Inflammatory macrophage (primary cell): ENCODE measurements at places on chromosomes 5 and 9.

- no peak for DNase-seq
Observed at GRCh38 chr9:13814647-13815400, 499.1 kb downstream of the NFIB start.

- DNase-seq = peak; percentile 39
Observed at GRCh38 chr9:69180670-69181069, 6.6 kb downstream of the TJP2 start.

- peak; percentile 37 for DNase-seq
Observed at GRCh38 chr5:14399054-14399692, 182.4 kb upstream of the OTULINL start.

DNA sequence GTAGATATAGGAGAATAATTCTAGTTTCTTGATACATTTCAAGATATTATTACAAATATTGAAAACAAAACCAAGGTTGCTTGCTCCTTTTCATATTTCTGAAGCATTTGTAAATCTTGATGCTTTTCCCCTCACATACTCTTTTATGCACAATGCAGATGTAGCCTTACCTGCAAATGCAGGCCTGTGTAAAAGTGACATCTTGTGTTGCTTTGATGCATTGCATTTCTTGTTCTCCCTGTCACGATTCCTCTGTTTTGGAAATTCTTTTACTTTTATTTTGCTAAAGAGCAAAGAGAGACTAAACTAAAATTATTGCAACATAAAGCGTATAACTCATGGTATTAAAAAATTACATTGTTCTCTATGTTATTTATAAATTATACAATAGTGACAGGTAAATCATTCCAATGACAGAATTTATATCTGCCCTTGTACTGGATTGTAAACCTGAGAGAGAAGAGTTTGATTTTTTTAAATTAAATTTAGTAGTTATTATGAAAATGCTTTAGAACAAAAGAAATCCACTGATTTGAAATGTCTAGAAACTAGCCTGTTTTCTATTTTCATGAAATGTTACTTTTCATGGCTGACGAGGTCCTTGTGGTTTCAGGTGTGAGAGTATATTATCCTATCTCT, 970.0 kb downstream of the MAT2B start:
- DNase-seq = peak; percentile 10

- DNase-seq = no peak
Observed at GRCh38 chr5:170446365-170446764, 57.2 kb upstream of the KCNMB1 start.

- DNase-seq = no peak
Observed at GRCh38 chr5:59185757-59186385, 603.0 kb downstream of the RAB3C start.

- DNase-seq = no peak
Observed at GRCh38 chr5:54689411-54690251, 172.1 kb downstream of the SNX18 start.

- no peak for DNase-seq
Observed at GRCh38 chr5:131735393-131735792, 61.4 kb downstream of the FNIP1 start.

GRCh38 chr9:3868012-3868411, 342.2 kb upstream of the RFX3 start:
- no peak for DNase-seq

DNA sequence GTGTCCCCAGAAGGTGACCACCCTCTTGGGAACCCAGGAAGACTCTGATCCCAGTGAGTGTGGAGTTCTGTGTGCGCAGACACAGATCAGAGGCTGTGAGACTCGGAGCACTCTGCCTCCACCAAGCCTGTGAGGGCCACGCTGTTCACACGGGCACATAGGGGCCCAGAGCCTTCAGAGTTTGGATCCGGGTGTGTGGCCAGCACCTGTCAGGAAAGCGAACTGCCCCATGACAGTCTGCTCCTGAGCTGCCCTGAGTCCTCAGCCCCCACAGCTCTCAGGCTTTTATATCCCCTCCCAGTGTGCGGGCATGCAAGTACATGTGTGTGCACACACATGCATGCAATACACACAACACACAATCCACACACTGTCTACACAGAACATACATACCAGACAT, 161.8 kb upstream of the IRX2 start:
- DNase-seq = no peak

DNA sequence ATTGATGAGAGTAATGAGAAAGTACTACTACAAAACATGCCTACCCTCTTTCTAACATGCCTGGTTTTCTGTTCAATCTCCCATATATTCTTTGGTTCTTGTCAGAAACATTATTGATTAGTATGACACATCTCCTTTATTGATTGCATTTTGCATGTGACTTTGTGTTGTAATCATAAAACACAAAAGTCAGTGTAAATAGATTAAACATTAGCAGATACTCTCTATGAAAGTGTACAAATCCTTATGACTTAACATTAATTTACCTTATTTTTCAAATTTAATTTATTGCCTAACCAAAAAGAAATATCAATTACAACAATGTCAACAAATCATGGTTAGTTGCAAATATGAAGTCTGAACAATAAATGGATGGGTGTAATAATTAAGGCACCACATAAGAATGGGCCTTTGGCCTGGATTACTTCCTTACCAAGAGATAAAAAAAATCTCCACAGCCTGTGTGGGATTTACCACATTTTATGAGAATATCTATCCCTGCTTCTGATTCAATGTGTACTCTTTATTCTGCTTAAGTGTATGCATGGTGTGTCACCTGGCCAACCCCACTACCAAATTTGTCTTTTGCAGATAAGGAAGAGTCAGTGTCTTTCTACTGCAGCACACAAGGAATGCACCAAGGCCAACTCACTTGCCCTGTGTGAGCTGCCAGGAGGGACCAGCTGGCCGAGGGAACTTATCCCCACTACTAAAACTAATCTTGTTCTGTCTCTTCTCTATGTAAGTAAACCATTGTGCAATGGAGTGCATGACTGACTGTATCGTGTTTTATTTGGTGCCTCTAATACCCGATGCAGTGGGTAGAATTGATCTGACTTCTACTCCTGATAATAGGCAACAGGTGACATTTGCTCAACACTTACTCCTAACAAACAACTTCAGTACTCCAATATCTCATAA, 1001.9 kb upstream of the CDH10 start:
- no peak for DNase-seq

GRCh38 chr5:136626531-136626930, 261.2 kb upstream of the TRPC7 start:
- no peak for DNase-seq

DNA sequence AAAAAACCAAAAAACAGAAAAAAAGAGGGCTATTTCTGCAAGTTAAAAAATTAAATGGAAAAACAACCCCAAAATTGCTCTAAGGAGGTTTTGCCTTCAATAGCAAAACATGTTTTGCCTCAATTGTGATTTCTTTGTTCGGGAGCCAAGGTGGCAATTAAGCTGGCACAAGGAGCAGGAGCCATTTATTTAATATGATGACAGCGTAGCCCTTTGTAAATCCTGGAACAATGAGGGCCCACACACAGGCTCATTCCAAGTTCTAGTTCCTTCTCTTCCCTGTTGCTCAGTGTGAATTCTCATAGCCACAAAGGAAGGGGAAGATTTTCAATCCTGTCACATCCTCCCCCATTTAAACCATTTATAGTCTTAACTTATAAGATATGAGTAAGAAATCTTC, 353.2 kb downstream of the PDE4D start:
- no peak for DNase-seq

DNA sequence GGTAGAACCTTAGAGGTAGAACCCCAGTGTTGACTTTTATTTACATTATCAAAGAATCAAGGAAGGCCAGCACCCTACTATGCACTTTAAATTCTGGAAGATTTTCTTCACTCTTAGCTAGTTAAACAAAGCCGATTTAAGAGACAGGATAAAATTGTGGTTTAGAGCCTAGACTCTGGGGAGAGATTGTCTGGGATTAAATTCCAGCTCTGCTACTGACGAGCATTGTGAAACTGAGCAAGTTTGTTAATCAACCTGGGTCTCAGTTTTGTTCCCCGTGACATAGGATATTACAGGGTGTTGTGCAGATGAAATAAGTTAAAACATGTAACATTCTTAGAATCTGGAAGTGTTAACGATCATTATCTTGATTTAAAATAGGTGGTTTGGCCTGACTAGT, 83.5 kb downstream of the FEM1C start:
- no peak for DNase-seq

DNA sequence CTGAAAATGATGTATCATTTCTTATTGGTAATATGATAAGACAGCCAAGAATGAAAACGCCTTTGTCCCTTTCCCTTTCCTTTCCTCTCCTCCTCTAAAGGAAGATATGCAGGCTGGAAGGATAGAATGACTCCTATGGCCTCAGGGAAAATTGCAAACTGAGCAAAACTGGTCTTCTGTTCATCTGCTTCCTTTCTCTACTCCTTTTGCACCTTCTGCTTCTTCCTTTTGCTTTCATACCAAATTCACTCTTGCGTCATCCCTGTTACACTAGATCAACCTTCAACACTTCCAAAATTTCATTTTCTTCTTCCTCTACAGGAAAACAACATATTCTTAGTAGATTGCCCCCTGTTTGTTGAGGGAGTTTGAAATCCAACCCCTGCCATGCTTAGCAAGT, 234.1 kb downstream of the ADAMTS6 start:
- no peak for DNase-seq

GRCh38 chr9:7234144-7234543, 476.4 kb downstream of the KDM4C start:
- no peak for DNase-seq

DNA sequence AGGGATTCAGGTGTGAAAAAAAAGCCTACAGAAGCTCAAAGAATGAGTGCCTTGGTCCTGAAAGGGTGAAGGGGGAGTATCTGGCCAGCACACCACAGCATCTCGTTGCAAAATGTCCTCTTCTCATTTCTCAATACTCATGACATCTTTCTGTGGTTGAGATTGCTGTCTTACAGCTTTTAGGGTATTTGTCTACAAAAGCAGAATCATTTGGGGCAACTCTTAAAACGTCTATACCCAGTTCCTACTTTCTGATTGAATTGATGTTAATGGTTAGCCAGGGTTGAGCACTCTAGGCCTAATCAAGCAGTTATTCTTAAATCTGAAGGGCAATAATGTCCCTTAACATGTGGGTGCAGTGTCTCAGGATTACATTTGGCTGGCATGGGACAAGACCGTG, 21.2 kb upstream of the PCSK5 start:
- DNase-seq = peak; percentile 93
